Activated naive CD4-positive, alpha-beta T cell treated with anti-CD3 and anti-CD28 coated beads, Interleukin-2, amount 50 U/mL, for 16 hours (primary cell): ENCODE measurements at places on chromosomes 6 and 20.

- DNase-seq: no peak
Measured at GRCh38 chr6:21748343-21749056, 154.9 kb downstream of the SOX4 start.

DNA sequence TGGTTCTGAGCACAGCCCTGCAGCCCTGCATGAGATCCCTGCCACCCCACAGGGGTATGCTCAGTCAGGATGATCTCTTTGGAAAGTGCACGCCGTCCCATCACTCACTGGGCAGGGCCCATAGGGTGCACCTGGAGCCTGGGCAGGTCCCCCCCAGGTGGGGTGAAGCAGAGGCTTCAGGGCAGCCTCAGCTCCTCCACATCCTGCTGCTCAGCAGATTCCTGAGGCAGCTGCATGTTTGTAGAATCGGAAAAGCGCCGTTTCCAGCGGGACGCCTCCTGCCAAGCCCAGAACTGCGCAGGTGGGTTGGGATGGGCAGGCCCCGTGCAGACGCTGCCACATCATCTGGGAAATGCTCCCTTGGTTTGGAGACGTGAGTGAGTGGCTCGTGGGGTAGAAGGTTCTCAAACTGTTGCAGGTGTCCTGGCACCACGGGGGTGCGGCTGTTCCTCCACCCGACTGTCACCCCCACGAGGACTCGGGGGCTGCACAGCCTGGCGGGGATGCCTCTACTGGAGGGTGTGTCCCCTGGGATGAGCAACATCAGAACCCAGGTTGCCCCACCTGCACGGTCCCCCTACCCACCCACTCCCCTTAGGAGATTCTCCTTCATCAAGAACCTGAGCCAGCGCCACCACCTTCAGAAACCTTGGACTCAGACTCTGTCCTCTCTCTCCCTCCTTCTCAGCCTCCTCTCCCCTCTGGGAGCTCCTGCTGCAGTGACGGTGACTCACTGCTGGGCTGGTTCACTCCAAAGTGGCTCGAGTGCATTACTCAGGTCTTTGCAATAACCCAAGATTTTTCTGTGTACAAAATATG is 334.1 kb downstream of the TAF4 start:
- no peak for DNase-seq

GRCh38 chr20:1822564-1823449 is 72.4 kb upstream of the SIRPA start:
- DNase-seq: no peak

- DNase-seq: no peak
Measured at GRCh38 chr6:22754061-22754460, 184.7 kb downstream of the HDGFL1 start.

- DNase-seq: no peak
Measured at GRCh38 chr20:347317-347639, 367 bp downstream of the NRSN2 start.
